Psoas muscle (tissue), 8 donors: ENCODE measurements at places on chromosomes 5 and 9. TPM values are rescaled to one million over a fixed set of nuclear protein-coding genes. Genes with fewer than 3 reads are reported as not detected.

DNA sequence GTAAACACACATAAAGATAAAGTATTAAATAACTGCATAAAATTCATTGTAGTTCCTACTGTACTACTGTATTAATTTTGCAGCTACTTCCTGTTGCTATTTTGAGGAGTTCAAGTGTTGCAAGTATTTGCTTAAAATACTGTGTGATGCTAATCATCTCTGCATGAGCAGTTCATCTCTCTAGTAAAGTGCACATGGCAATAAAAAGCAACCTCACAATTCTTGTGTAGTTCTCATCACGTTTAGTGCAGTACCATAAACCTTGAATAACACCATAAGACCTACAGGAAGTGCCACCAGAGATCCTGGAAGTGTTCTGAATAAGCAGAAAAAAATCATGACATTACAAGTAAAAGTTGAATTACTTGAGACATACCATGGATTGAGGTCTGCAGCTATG, 34.6 kb downstream of the CPLANE1 start:
- H3K4me1 ChIP-seq: no peaks in the 10 kb centered on the region
- no peaks in the 10 kb centered on the region for H3K27me3 ChIP-seq
- no peaks in the 10 kb centered on the region for H3K36me3 ChIP-seq
- H3K4me3 ChIP-seq: no peak overlapping the region

The FLT4 gene
- 1.7 TPM for polyA plus RNA-seq

DNA sequence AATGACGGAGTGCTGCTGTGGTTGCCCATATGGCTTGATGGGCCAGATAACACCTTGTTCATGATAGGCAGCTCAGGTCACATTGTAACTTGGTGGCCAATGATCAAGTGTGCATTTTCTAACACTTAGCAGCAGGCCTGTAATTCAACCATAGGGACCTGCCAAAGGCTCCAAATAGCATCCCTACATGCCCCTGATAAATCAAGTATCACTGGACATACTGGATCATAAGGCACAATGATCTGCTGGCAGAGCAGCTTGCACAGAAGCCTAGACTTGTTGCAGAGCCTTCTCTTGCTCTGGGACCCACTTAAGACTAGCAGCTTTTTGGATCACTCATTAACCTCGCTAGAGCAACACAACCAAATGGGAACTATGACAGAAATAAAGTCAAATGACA, 46.0 kb upstream of the ISOC1 start:
- no peaks in the 10 kb centered on the region for H3K27me3 ChIP-seq
- no peak overlapping the region for H3K27ac ChIP-seq
- H3K36me3 ChIP-seq: no peaks in the 10 kb centered on the region

GRCh38 chr5:178114325-178115135, 1.2 kb downstream of the N4BP3 start:
- peaks cover 15% of the 10 kb centered on the region for H3K27me3 ChIP-seq
- no peak for DNase-seq
- no peaks in the 10 kb centered on the region for H3K36me3 ChIP-seq

- no peak overlapping the region for H3K4me3 ChIP-seq
- H3K4me1 ChIP-seq: peaks cover 30% of the 10 kb centered on the region
- no peaks in the 10 kb centered on the region for H3K27me3 ChIP-seq
- DNase-seq: no peak
- peak overlapping the region; percentile 24 for H3K27ac ChIP-seq
Measured at GRCh38 chr9:137632230-137633161, 13.7 kb downstream of the EHMT1 start.

The NR5A1 gene
- 0.04 TPM for polyA plus RNA-seq

DNA sequence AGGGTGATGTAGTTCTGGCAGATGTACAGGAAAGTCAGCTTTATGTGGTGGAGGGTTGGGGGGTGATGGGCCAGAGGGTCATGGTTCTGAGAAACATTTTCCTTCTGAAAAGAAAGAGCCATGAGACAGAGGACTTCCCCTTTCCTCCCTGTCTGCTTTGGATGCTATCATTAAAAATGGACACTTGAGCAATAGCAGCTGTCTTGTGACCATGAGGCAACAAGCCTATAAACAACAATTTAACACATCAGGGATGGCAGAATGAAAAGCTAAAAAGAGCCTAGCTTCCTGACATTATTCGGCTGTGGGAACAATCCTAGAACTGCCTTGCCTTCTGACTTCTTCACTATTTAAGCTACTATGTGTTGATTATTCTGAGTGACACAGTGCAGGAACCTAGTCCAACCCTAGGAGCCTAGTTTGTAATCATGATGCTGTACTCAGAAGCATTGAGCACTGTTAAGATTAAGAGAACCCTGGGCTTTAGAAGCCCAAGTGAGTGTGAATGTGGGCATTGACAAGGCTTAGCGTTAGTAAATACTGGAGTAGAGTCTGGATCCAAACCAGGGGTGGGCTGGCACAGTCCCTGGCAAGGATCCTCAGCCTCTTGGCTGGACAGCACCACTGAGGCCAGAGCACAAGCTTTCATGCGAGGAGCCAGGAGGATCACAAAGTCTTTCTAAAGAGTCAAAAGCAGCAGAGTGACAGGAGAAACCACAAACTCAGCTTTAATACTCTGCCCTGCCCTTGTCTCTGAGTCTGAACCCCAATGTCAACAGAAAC, 178.5 kb upstream of the EGFLAM start:
- H3K4me1 ChIP-seq: peaks cover 3% of the 10 kb centered on the region
- no peak overlapping the region for H3K4me3 ChIP-seq
- no peaks in the 10 kb centered on the region for H3K36me3 ChIP-seq
- peak overlapping the region; percentile 36 for H3K27ac ChIP-seq

- no peak overlapping the region for H3K4me3 ChIP-seq
- no peak overlapping the region for H3K27ac ChIP-seq
- H3K36me3 ChIP-seq: no peaks in the 10 kb centered on the region
- H3K4me1 ChIP-seq: no peaks in the 10 kb centered on the region
Measured at GRCh38 chr5:114726131-114726530, 364.3 kb downstream of the KCNN2 start.

The SPATA31C1 gene
- not detected for polyA plus RNA-seq

The SAXO1 gene
- polyA plus RNA-seq: 0.38 TPM

DNA sequence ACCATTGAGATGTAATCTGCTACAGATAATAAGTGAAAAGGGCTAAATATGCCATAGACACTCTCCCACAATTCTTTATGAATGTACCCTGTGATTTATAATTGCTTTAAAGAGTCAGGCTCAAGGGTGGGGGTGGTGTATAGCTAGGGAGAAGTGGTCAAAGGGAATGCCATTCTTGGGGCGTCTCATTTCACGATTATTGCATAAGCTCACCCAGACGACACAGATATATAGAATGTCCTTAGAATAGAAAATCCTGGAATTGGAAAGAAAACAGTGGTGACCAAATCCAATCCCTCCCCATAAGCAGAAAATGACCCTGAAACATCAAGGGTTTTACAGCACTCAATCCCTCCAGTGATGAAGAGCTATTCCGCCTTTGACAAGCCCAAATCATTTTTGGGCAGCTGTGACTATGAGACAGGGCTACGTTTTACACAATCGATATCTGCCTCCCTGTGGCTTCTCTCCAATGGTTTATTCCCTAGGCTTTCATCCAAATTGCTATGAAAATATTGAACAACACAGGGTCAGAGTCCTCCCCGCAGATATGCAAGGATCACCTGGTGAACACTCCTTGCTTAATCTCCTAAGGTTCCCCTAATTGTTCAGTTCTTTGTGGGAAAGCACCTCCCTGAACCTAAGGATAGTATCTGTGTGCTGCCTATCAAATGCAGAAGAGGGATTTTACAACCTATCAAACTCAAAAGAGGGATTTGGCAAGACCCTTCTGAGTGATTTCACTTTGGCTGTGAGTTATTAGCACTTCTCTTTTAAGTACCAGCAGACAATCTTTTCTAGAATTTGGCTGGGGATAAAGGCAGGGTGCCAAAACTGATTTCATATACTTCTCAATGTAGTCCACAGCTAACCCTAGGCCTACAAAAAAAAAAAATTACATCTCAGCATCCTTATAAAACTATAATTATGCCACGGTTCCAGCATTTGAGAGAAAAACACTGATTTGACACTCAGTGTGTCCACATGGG, 144.9 kb upstream of the CDH6 start:
- no peaks in the 10 kb centered on the region for H3K36me3 ChIP-seq
- H3K4me1 ChIP-seq: no peaks in the 10 kb centered on the region
- H3K27ac ChIP-seq: no peak overlapping the region
- no peak overlapping the region for H3K4me3 ChIP-seq
- H3K27me3 ChIP-seq: no peaks in the 10 kb centered on the region

GRCh38 chr9:113914517-113914916, 38.4 kb downstream of the ZNF618 start:
- no peak for DNase-seq
- H3K27ac ChIP-seq: peak overlapping the region; percentile 85
- no peaks in the 10 kb centered on the region for H3K36me3 ChIP-seq
- H3K4me3 ChIP-seq: no peak overlapping the region
- no peaks in the 10 kb centered on the region for H3K27me3 ChIP-seq

The NUTM2G gene
- polyA plus RNA-seq: not detected

DNA sequence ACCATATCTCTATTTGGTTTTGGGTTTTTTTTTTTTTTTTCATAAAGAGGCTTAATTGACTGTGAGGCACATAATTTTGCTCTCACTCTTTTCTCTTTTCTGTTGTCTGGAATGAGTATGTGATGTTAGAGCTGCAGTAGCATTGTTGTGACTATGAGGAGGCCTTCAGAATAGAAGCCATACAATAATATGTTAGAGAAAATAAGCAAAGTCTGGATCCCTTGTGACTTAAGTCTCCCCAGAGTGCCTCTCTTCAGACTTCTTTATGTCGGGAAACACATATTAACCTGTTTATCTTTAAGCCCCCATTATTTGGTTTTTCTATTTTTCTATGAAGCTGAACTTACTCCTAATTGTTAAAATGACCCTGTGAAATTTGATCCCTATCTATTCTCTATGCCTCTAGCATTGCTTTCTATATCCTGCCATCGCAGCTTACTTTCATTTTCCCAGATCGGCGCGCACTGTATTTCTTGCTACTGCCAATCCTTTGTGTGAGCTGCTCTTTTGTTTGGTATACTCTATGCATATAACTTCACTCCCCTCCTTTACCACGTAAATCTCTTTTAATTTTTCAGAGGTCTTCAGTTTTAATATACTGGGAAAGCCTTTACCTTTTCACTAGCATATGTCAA, 372.5 kb upstream of the KCNN2 start:
- no peaks in the 10 kb centered on the region for H3K4me1 ChIP-seq
- no peak overlapping the region for H3K4me3 ChIP-seq
- no peak for DNase-seq
- no peaks in the 10 kb centered on the region for H3K27me3 ChIP-seq
- H3K36me3 ChIP-seq: no peaks in the 10 kb centered on the region
- no peak overlapping the region for H3K27ac ChIP-seq

- DNase-seq: no peak
- peak overlapping the region; percentile 100 for H3K27ac ChIP-seq
- peaks cover 47% of the 10 kb centered on the region for H3K4me1 ChIP-seq
Measured at GRCh38 chr5:134175921-134176510, 734 bp downstream of the SKP1 start.

DNA sequence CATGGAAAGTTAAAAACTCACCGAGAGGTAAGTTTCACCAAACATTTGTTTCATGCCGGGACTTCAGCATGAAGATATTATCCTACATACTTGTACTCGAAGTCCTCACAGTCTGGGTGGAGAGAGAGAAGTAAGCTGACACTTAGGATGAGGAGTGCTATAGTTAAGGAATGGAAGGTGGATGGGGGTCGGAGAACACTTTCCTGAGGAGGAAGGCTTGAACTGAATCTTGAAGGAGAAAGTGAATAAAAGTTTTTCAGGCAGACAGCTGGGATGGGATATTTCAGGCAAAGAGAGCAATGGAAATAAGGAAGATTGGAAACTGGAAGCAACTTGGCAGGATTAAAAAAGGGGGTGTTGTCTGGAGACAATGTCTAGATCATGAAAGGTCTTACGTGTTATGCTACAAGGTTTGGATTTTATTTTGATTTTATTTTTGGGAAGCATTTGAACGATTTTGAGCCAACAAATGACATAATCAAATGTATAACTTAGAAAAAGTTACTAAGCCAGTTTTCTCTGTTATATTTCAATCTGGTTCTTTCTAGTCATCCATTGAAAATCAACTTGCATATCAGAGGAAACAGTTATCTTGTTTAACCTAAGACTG, 167.1 kb downstream of the PAM start:
- no peak overlapping the region for H3K4me3 ChIP-seq
- no peak for DNase-seq
- no peak overlapping the region for H3K27ac ChIP-seq
- H3K4me1 ChIP-seq: peaks cover 15% of the 10 kb centered on the region
- peaks cover 27% of the 10 kb centered on the region for H3K36me3 ChIP-seq
- no peaks in the 10 kb centered on the region for H3K27me3 ChIP-seq

GRCh38 chr9:124617477-124618141, 110.4 kb upstream of the NR5A1 start:
- peak; percentile 85 for DNase-seq
- no peaks in the 10 kb centered on the region for H3K36me3 ChIP-seq
- no peak overlapping the region for H3K4me3 ChIP-seq
- H3K4me1 ChIP-seq: peaks cover 9% of the 10 kb centered on the region

GRCh38 chr5:140953234-140953633, 13.0 kb upstream of the PCDHAC2 start:
- H3K27me3 ChIP-seq: no peaks in the 10 kb centered on the region
- H3K27ac ChIP-seq: no peak overlapping the region
- DNase-seq: no peak
- no peaks in the 10 kb centered on the region for H3K36me3 ChIP-seq
- H3K4me3 ChIP-seq: no peak overlapping the region

DNA sequence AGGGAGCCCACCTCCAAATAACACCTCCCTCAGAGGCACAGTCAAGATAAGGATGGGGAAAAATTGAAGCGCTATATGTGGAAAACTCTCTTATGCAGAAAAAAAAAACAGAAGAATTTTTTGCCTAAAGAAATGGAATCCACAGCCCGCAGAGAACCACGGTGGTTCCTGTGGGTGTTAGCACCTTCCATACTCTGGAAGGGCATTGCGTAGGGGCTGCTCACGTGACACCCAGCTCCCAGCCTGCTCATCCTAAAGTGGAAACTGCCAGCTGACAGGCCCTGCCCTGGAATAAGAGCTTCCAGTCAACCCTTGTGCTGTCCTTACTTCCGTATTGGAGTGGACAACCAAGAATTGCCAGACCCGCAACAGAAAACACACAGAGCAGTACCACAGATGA, 142.5 kb downstream of the FSTL4 start:
- H3K36me3 ChIP-seq: no peaks in the 10 kb centered on the region
- no peaks in the 10 kb centered on the region for H3K27me3 ChIP-seq
- no peak overlapping the region for H3K27ac ChIP-seq
- H3K4me3 ChIP-seq: no peak overlapping the region
- DNase-seq: no peak

- H3K4me3 ChIP-seq: no peak overlapping the region
- no peaks in the 10 kb centered on the region for H3K4me1 ChIP-seq
- no peaks in the 10 kb centered on the region for H3K27me3 ChIP-seq
- H3K36me3 ChIP-seq: no peaks in the 10 kb centered on the region
Measured at GRCh38 chr5:142969186-142969585, 199.0 kb downstream of the ARHGAP26 start.

DNA sequence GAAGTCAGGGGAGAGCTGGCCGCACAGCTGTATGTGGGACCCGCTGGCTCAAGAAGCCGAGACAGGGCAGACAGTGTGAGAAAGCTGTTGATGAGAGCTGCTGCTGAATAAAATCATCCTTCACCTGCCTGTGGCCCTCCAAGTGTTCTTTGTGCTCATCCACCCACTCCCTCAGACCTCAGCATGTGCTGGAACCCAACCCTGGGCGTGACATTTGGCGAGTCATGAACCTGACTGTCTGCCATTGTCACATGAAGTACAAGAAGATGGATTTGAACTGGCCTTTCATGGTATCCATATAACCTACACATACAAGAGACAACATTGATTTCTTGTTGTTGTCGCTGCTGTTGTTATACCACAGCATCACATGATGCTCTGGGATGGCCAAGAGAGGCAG, 139.7 kb upstream of the PLCXD3 start:
- DNase-seq: no peak
- H3K36me3 ChIP-seq: no peaks in the 10 kb centered on the region
- no peak overlapping the region for H3K27ac ChIP-seq
- H3K4me3 ChIP-seq: no peak overlapping the region
- no peaks in the 10 kb centered on the region for H3K4me1 ChIP-seq

The GRIN3A gene
- 0.01 TPM for polyA plus RNA-seq
